ENCODE measurements at places on chromosomes 12 and 14.

GRCh38 chr12:3300833-3301401 lies 190.1 kb upstream of the PRMT8 start:
- no peak for DNase-seq

- no peak for DNase-seq
These were observed 11.1 kb upstream of the MARK3 start for GRCh38 chr14:103374121-103374520.

DNA sequence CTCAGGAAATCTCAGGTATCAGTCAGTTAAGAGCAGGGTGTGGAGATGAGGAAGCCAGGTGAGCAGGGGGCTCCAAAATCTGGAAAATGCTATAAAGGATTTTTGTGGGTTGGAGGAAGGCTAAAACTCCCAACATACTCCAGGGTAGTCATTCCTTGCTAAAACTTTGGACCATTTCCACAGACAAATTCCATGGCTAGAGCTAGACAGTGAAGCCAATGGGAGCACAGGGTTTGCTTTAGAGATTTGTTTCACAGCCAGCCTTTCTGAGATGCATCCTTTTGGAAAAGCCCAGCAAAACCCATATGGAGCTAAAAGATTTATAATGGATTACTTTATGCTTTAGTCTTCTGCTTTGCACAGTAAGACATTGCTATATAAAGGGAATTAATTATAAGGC lies 146.5 kb downstream of the SAMD4A start:
- DNase-seq, result no peak

DNA sequence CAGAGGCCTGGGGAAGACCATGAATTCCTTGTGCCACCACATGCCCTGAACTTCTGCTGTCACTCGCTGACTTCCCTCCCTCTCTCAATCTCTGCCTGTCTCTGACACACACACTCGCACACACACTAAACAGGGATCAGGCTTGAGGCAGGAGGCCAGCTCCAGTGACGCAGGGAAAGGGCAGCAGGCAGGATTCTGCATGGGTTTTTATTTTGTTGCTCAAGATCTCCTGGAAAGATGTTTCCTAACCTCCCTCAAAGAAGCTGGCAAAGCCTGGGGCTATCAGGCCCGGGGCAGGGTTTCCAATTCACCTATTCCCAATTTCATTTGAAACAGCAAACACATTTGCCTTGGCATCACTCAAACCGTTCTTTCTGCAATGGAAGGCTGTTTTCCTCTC lies 27.7 kb upstream of the PEX5 start:
- no peak for DNase-seq

GRCh38 chr12:92987362-92987761 lies 58.3 kb upstream of the EEA1 start:
- DNase-seq, result peak; percentile 83

GRCh38 chr14:59483363-59483762 lies 845 bp downstream of the L3HYPDH start:
- no peak for DNase-seq

GRCh38 chr14:103105580-103106150 lies 11.1 kb downstream of the EXOC3L4 start:
- DNase-seq, result no peak

GRCh38 chr14:37819155-37820015 lies 224.0 kb downstream of the TTC6 start:
- no peak for DNase-seq

DNA sequence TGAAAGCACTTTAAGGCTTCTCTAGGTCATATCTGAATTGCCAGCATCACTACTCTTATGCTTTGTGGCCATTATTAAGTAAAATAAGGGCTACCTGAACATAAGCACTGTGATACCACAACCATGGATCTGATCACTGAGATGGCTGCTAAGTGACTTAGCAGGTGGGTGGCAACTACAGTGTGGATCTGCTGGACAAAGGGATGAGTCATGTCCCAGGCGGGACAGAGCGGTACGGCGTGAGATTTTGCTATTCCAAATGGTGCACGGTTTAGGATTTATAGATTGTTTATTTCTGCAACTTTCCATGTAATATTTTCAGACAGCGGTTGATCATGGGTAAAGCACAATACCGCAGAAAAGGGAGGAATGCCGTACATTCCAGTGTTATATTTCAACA lies 39.4 kb downstream of the MLXIP start:
- DNase-seq, result no peak

DNA sequence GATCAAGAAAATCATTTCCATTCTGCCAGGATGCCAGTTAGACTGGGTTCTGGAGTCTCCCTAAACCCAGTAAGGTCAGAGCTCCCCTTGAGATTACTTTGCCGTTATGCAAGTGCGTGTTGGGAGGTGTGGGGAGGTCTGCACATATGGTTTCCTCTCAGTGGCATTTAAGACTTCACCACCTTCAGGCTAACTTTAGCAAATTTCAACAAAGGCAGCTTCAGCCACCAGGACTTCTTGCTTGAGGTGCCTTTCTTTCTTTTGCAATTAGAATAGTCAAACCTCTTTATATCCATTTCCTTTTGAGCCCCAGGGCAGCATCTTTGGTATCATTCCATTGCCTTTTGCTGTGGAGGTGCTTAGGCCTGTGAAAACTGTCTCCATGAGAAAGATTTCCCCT lies 117.2 kb upstream of the CCND2 start:
- no peak for DNase-seq

- DNase-seq, result no peak
These were observed 26.6 kb downstream of the DDX24 start for GRCh38 chr14:94054401-94054800.

Measured in AML-193 (cell line).